Activated CD4-positive, alpha-beta T cell treated with anti-CD3 and anti-CD28 coated beads for 36 hours (primary cell): ENCODE measurements at places on chromosomes 6 and 20.

- DNase-seq = peak; percentile 19
Observed at GRCh38 chr20:32522526-32522775, 62.7 kb downstream of the NOL4L start.

GRCh38 chr6:4606821-4607704 is 169.1 kb upstream of the CDYL start:
- DNase-seq = no peak

GRCh38 chr6:79384845-79385244 is 150.4 kb upstream of the HMGN3 start:
- no peak for DNase-seq

GRCh38 chr6:158847786-158848185 is 28.6 kb upstream of the EZR start:
- no peak for DNase-seq

- no peak for DNase-seq
Observed at GRCh38 chr20:43565758-43566104, 6.9 kb downstream of the SGK2 start.

DNA sequence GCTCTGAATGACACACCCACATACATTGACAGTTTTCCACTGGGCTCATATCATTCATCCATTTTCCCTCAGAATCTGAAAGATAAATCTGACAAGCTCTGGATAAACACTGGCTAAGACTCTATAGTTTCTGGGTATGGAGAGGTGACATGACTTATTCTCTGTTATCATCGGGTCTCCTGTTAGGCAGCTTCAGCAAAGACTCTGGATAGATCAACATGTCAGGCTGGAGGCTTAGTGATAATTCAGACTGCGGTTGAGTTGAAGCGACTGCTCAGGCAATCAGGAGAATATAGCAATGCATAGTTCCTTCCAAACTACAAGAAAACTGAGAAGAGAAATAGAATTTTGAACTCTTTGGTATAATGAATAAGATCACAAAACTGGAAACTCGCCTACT is 394.6 kb downstream of the CBLN4 start:
- no peak for DNase-seq

DNA sequence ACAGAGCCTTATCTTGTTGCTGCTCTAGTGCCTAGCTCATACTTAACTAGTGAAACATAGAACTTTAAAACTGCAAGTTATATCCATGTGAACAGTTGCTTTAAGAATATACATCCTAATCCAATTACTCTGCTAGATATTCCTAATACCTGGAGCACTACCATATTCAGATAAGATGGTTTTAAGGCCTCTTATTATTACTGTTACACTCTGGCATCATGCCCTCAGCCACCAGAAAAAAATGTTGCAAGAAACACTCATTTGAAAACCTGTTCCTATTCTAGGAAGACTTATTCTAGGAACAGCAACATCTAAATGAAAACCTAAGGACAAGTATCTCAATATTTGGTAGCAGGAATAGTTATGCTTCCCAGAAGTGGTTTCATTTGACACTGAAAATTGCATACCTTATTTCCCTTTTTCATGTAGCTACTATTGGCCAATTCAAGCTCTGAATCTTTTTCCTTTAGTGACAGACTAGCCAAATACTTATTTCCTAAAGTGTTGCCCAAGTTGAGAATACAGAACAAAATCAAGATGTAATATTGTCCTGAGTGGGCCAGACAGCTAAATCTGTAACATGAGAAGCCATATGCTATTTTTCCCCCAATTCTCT is 4.8 kb upstream of the MTFR2 start:
- DNase-seq = no peak

- no peak for DNase-seq
Observed at GRCh38 chr6:144781836-144782235, 496.7 kb downstream of the UTRN start.

DNA sequence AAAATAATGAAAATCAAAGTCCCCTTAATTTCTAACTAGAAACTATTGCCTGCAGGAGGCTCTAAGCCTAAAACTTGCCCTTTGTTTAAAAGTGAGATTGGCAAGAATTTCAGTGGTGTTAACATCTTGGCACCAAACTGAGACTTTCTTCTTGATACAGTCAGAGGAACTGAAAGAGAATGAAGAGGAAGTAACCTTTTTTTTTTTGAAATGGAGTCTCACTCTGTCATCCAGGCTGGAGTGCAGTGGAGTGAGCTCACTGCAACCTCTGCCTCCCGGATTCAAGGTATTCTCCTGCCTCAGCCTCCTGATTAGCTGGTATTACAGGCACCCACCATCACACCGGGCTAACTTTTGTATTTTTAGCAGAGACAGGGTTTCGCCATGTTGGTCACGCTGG is 3.6 kb downstream of the DOP1A start:
- peak; percentile 6 for DNase-seq

DNA sequence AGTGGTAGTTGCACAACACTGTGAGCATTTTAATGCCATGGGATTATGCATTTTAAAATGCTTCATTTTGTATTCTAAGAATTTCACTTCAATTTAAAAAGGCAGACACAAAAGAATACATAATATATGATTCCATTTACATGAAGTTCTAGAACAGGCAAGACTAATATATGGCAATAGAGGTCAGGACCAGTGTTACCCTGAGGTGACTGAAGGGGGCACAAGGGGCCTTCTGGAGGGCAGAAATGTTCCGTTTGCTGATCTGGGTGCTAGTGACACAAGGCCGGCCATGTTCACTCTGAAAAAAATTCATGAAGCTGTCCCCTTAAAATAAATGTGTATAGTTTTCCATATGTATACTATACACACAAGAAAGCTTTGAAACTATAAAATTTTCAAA is 28.5 kb downstream of the TASP1 start:
- DNase-seq = peak; percentile 19
